ENCODE measurements at places on chromosomes 3 and 15. TPM values are rescaled to one million over a fixed set of nuclear protein-coding genes. Genes with fewer than 3 reads are reported as not detected.

Gene TNIK
- total RNA-seq: 17.5 TPM

Gene SEMA3G
- total RNA-seq: not detected

Gene CMC1
- 13.4 TPM for total RNA-seq

Gene ARHGEF26
- 3.5 TPM for total RNA-seq

Gene PSTPIP1
- not detected for total RNA-seq

Gene SLC28A1
- total RNA-seq: not detected

Gene LIPH
- total RNA-seq: 0.40 TPM

Gene APBA2
- 26.4 TPM for total RNA-seq

Gene RGMA
- 26.2 TPM for total RNA-seq

Gene ROBO2
- total RNA-seq: 2.8 TPM

Gene STRC
- total RNA-seq: 0.87 TPM

Gene ANAPC13
- 66.8 TPM for total RNA-seq

Gene ZNF860
- total RNA-seq: 1.5 TPM

Gene RTP1
- total RNA-seq: not detected

Gene SLC2A2
- not detected for total RNA-seq

Gene COL8A1
- total RNA-seq: 3,570 TPM

Gene ABHD10
- 26.3 TPM for total RNA-seq

Gene ANKRD34C
- 0.07 TPM for total RNA-seq

Gene LRRIQ4
- not detected for total RNA-seq

Gene AMIGO3
- 0.35 TPM for total RNA-seq

Gene SERPINI2
- not detected for total RNA-seq

Gene C3orf70
- 10.2 TPM for total RNA-seq

Gene SEMA6D
- 4.9 TPM for total RNA-seq

Gene BCHE
- 1.6 TPM for total RNA-seq

Gene CAND2
- total RNA-seq: 11.3 TPM

Gene IL5RA
- not detected for total RNA-seq

Gene STRIT1
- not detected for total RNA-seq

Gene SLC27A2
- not detected for total RNA-seq

Gene GALNT15
- total RNA-seq: 0.28 TPM

Gene CSPG4
- 595 TPM for total RNA-seq

Gene OR5H14
- not detected for total RNA-seq

Gene PLCB2
- 3.4 TPM for total RNA-seq

Gene SENP2
- 45.5 TPM for total RNA-seq

Gene CLK3
- 43.0 TPM for total RNA-seq

Gene BFSP2
- total RNA-seq: not detected

Gene VEPH1
- total RNA-seq: 4.3 TPM

Gene CCK
- total RNA-seq: not detected

Gene SPINK8
- not detected for total RNA-seq

Gene SERINC4
- not detected for total RNA-seq

Gene PLIN1
- 0.44 TPM for total RNA-seq
